ENCODE measurements at places on chromosomes 16 and 17.

GRCh38 chr16:83813823-83814658, 6.3 kb downstream of the HSBP1 start:
- no peak for DNase-seq

DNA sequence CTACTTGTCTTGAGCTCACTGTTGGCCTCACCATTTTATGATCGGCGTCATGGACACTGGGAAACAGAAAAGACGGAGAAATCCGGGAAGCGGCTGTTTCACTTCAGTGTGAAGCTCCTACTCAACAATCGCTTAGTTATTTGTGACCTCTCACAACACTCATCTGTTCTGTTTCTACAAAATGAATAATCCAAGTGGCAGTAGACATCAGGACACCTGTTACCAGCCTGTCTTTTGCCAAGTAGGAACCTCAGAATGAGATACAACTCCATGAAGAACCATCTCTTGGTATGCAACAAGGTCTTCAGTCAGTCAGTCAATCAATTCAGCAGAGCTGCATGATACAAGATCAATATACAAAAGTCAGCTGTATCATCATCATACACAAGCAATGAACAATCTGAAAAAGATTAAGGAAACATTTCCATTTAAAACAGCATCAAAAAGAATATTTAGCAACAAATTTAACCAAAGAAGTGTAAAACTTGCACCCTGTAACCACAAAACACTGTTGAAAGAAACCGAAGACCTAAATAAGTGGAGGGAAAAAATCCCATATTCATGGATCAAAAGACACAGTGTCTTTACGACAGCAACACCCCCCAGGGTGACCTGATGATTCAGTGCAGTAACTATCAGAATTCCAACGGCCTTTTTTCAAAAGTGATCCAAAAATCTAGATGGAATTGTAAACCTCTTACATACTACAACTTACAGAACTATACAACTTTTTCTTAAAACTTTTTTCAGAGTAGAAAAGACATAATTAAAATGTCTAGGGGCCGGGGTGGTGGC, 63.4 kb downstream of the ANKRD11 start:
- no peak for DNase-seq

GRCh38 chr17:78693346-78694083, 88.6 kb downstream of the CYTH1 start:
- DNase-seq = no peak

GRCh38 chr17:44282264-44282663, 14.3 kb upstream of the SLC4A1 start:
- DNase-seq = no peak

DNA sequence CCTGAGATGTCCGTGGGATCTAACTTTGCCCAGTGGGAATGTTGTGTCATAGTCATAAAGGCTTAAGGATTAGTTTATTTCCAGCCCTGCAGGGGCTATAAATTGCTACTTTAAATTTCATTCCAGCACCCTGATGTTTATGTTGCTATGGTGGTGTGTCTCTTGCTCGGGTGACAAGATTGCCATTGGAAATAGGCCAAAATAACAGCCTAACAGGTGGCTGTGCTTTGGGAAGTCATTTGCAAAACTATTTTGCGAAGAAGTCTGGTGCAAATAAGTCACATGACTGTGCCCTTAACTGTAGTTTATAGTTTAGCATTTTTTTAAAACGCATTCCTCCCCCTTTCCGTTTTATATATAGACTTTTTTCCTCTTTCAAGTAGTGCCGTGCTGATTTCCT, 23.1 kb downstream of the PITPNC1 start:
- no peak for DNase-seq

GRCh38 chr17:63042256-63042812, 76.3 kb downstream of the TANC2 start:
- no peak for DNase-seq

DNA sequence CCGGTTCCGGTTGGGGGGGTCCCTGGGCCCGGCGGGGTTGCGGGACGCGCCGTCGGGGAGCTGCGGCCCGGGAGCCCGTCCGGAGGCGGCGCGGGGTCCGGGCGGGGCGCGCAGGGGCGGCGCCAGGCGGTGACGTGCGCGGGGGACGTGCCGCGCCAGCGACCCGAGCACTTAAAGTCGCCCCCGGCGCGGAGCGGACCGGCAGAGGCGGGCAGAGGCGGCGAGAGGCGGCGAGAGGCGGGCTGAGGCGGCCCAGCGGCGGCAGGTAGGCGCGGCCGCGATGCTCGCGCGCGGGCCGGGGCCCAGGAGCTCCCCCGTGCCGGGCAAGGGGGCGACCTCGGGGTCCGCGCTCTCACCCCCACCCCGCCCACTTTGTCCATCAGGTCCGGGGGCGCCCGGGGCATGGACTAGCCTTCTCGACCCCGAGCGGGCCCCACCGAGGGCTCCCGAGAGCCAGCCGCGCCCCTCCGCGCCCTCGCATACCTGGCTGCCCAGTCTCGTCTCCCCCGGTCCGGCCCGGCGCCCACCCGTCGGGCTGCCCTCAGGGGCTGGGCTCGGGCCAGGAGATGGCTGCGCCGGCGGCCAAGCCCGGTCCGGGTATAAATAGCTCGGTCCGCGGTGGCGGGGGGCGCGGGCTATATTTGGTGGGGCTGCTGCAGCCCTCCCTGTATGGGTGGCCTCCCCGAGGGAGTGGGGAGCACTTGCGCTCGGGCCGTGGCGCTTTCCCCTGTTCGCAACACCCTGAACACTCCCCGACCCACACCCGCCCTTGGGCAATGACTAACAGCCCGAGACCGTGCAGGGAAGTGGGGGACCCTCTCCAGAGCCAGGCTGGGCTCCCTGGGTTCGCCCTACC, at the start of gene SLC16A3:
Gene SLC16A3, plus strand, starts transcription at position 201 of the 856 bp plus-strand sequence. CDS start 6,967 bp downstream, outside the sequence.
- DNase-seq = no peak

DNA sequence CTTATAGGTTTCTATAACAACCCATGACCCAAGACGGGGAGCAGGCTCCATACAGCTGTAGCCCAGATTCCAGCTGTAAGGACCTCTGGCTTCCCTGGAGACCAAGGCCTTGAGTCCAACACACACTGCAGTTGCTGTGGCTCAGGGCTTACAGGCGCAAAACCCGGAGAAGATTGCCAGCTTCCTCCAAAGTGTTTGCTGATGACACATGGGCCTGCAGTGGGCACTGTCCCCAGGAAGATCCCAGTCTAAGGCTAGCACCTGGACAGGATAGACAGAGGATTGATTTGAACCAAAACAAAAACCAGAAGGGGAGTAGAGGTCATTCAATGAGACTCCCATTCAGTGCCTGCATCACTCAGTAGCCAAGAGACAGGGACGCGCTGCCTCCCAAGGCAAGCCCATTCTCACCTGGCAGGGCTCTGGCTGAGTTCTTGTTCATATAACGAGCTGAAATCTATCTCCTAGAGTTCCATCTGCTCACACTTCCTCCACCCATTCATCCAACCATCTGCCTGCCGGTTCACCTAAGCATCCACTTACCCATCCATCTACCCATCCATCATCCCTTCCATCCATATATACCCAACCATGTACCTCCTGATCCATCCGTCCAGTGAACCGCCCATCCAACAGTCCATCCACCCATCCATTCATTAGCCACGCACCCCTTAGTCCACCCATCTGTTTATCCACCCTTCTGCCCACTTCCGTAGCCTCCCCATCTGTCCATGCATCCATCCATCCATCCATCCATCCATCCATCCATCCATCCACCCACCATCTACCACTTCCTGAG, 10.2 kb downstream of the RAB11FIP4 start:
- no peak for DNase-seq

DNA sequence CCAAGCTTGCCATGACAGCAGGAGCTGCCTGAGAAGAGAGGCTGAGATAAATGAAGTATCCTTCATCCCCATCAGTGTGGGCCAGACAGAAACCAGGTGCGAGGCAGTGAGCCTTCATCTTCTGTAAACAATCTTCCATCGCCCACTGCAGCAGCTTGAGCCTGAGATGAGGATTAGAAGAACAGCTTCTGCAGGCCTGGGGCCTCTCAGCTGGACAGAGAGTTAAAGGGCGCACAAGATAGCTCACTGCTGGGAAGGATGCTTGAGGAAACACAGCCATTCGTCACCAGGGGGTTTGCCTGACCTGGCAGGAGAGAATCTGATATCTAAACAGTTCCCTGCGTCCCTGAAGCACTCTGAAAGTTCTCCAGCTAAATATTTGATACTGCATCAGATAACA, 27.1 kb downstream of the HOXB1 start:
- DNase-seq = no peak

- no peak for DNase-seq
Measured at GRCh38 chr17:19747829-19748806, at the start of gene ALDH3A1. Gene ALDH3A1, minus strand, starts transcription at chr17:19748298. Its CDS starts 3,169 bp downstream, at chr17:19745129.

DNA sequence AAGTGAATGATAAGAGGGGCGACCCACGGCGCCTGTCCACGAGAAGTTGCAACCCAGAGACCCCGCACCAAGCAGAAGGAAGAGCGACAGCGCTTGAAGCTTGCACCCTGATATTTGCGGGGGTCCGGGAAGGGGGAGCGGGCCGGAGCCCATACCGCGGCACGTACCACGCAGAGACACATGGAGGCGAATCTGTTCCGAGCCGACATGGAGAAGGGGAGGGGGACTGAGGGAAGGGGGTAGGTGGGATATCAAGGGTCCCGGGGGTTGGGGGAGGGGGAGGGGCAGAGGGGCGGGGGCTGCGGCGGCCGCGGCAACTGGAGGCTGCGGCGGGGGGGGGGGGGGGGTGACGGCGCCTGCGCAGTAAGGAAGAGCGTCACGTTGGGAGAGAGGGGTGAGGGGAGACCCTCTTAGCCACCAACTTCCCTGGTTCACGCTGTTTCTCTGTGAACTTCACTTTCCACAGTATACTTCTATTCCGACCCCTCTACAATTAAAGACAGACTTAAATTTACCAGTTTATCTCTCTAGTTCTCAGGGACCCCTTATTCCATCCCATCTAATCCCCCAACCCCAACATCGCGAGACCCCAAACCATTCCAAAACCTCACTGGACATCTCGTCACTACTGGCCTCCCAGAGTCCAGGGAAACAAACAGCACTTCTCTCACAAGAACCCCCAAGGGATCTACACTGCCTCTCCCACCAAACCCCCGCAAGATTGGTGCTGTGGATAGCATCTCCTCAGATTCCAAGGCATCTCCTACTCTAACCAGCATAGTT, 8.0 kb downstream of the DLG4 start:
- DNase-seq = no peak

- peak; percentile 94 for DNase-seq
Measured at GRCh38 chr16:19118938-19119431, 5.2 kb downstream of the ITPRIPL2 start.

- no peak for DNase-seq
Measured at GRCh38 chr16:57507136-57508034, 21.1 kb upstream of the DOK4 start.

DNA sequence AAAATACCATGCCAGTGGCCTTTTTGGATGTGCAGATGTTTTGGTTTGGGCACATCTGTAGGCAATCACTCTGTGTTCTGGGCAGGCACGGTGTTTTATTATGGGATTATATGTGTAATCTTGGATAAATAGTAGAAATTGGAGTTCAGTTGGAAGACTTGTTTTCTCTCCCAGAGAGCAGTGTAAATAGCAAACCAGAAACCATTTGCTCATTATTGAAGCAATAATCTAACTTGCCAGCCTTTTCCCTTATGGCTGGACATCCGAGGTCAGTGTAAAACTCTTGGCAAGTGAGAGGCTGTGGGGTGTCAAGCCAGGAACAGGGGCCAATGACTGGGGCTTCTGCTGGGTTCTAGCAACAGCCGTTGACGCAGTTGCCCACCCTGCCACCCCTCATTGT, 69.9 kb downstream of the IRX3 start:
- no peak for DNase-seq

GRCh38 chr17:44159519-44160210, 10.8 kb upstream of the ASB16 start:
- no peak for DNase-seq

- no peak for DNase-seq
Measured at GRCh38 chr16:22322741-22323140, 25.5 kb downstream of the POLR3E start.

DNA sequence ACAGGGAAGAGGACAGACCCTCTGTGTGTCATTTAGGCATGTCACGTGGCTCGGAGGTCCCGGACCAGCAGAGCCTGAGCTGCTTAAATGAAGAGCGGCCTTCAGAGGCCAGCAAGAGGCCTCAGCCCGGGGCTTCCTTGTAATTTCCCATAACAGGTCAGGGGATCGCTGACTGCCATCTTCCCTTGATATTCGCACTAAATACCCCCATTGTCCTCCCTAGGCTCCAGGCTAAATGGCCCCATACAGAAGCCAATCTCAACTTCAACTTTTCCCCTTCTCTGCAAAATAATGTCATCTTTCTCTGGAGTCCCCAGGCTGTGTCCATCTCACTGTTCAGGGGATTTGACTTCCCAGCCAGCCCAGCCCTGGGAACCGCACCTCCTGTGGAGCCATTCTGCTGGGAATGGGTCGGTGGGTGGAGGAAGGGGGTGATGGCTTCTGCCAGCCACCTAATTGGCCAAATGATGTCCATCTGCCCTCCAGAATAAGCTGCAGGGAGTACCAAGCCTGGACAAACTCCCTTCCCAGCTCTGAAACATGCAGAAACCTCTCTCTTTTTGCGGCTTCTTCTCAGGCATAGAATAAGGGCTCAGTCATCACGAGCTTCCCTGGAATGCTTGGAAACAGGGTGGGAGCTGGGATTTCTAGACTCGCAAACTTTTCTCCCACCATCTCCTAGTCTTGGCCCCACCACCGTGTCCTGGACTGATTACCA, 129.9 kb downstream of the SDK2 start:
- DNase-seq = no peak

GRCh38 chr16:58435779-58436178, 43.5 kb downstream of the GINS3 start:
- DNase-seq = no peak

DNA sequence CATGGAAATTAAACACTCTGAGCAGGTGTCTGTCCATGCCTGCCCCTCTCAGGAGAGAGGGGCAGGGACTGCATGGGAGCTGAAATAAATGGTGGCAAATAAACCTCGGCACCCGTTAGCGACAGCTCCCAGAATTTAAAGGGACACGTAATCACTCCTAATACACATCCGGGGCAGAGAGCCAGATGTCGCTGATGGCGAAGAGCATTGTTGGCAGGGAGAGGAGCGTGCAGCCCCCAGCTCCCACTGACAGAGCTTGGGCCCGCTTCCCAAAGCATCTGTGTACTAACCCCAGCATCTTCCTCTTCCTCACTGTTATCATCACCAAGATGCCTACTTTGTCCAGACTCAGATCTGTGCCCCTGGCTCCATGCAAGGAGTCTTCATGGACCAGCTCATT, 85.8 kb downstream of the IRX5 start:
- DNase-seq = no peak

- no peak for DNase-seq
Measured at GRCh38 chr17:74194682-74195081, 8.8 kb upstream of the RPL38 start.

Measured in stromal cell of bone marrow (primary cell).